Right lobe of liver (tissue), 6 donors: ENCODE measurements at places on chromosomes 4 and X.
A peak's percentile ranks its signal among the peaks of the same experiment; 100 is the strongest.

DNA sequence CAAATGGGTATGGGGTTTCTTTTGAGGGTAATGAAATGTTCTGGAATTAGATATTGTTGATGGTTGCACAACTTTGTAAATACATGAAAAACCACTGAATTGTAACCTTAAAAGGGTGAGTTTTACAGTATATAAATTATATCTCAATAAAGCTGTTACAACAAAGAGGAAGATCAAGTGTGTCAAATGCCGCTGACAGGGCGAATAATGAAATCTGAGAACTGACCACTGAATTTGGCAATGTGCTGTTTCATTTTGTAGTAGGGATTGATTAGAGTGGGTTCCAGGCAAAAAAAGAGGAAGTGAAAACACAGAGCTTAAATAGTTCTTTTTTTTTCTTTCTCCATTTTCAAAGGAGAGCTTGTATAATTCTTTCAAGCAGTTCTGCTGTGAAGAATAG lies 161.1 kb upstream of the NAP1L5 start:
- no peaks in the 10 kb centered on the region for H3K4me1 ChIP-seq
- H3K4me3 ChIP-seq, result no peak overlapping the region
- no peak overlapping the region for H3K27ac ChIP-seq

GRCh38 chr4:123234955-123235354 lies 161.6 kb upstream of the SPRY1 start:
- no peak overlapping the region for H3K4me3 ChIP-seq
- no peaks in the 10 kb centered on the region for H3K27me3 ChIP-seq
- no peak for DNase-seq
- H3K27ac ChIP-seq, result no peak overlapping the region
- H3K4me1 ChIP-seq, result no peaks in the 10 kb centered on the region

GRCh38 chrX:2627272-2627867 lies 63.7 kb upstream of the CD99 start:
- no peak overlapping the region for H3K27ac ChIP-seq
- H3K4me1 ChIP-seq, result no peaks in the 10 kb centered on the region
- H3K4me3 ChIP-seq, result no peak overlapping the region
- DNase-seq, result no peak
- no peaks in the 10 kb centered on the region for H3K36me3 ChIP-seq
- no peaks in the 10 kb centered on the region for H3K27me3 ChIP-seq

- DNase-seq, result no peak
- no peaks in the 10 kb centered on the region for H3K4me1 ChIP-seq
- H3K27me3 ChIP-seq, result no peaks in the 10 kb centered on the region
- no peaks in the 10 kb centered on the region for H3K36me3 ChIP-seq
- H3K4me3 ChIP-seq, result no peak overlapping the region
These were observed 13.9 kb downstream of the SLC2A9 start for GRCh38 chr4:10007436-10007740.

DNA sequence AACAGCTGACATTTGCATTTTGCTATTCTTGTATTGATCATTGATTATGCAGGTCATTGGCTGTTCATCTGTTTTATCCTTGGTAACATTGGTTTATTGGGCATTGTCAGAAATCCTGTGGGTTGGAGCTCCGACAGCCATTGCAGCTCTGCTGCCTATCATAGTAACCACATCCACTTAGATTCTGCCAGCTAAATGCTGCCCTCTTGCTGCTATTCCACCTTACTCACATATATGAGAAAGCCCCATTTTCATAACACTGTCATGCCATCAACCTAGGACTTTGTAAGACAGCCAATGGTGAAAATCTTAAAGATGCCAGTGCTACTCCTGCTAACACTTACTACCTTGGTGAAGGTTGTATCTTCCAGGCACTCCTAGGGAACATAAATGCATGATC lies 187.3 kb upstream of the CXCL13 start:
- no peak overlapping the region for H3K4me3 ChIP-seq
- H3K4me1 ChIP-seq, result no peaks in the 10 kb centered on the region
- no peak for DNase-seq
- H3K36me3 ChIP-seq, result no peaks in the 10 kb centered on the region
- no peaks in the 10 kb centered on the region for H3K27me3 ChIP-seq

GRCh38 chrX:44842550-44843317 lies 1.1 kb upstream of the DUSP21 start:
- no peak overlapping the region for H3K4me3 ChIP-seq
- H3K27me3 ChIP-seq, result no peaks in the 10 kb centered on the region
- no peaks in the 10 kb centered on the region for H3K4me1 ChIP-seq
- H3K36me3 ChIP-seq, result no peaks in the 10 kb centered on the region
- no peak overlapping the region for H3K27ac ChIP-seq

GRCh38 chr4:147056940-147057610 lies 111.4 kb upstream of the TTC29 start:
- no peak overlapping the region for H3K27ac ChIP-seq
- peak overlapping the region; percentile 22 for H3K4me3 ChIP-seq
- no peaks in the 10 kb centered on the region for H3K4me1 ChIP-seq

GRCh38 chrX:23514082-23514481 lies 153.2 kb upstream of the PRDX4 start:
- no peaks in the 10 kb centered on the region for H3K36me3 ChIP-seq
- H3K27me3 ChIP-seq, result no peaks in the 10 kb centered on the region
- H3K27ac ChIP-seq, result no peak overlapping the region
- H3K4me3 ChIP-seq, result no peak overlapping the region

DNA sequence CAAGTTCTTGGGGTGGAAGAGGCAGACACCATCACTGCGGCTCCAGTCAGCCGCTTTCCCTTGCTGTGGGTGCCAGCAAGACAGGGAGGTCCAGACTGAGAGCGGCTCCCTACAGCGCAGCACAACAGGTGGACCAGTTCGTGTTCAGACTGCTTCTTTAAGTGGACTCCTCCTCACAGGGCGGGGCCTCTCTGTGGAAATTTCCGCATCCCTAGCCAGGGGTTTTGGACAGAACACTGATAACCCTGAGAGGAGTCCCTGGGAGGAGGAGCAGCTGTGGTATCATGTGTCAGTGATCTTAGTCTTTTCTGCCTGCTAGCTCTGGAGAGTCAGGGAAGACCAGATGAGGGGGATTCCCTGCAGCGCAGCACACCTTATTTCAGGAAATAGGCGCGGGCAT lies 48.5 kb downstream of the MAGEC2 start:
- no peak for DNase-seq
- H3K27ac ChIP-seq, result no peak overlapping the region
- no peaks in the 10 kb centered on the region for H3K4me1 ChIP-seq

DNA sequence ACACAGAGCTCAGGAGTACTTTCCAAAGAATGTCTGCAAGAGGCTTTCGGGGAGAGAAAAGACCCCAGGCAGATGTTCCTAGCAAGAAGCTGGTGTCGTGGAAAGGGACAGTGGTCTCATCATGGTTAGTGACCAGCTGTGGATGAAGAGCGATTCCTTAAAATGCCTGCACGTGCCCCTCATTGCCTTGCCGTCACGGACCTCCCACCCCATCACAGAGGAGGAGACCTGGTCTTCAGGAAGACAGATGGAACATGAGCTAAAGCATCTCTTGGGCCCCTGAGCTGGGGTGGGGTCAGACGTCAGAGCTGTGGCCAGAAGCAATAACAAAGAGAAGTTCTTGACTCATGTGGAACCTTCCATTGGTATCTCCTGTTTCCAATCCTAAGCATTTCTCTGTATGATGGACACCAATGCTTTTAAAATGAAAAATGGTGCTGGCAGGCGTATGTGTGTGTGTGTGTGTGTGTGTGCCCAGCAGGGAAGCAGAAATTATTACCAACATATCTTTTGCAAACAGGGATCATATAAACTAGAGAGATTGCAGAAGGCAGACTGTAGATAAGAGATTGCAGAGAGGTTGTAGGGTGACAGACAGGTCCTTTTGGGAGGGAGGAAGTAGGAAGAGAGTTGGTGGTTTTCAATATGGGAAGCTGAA lies 25.2 kb upstream of the ASMTL start:
- no peak overlapping the region for H3K27ac ChIP-seq
- H3K27me3 ChIP-seq, result no peaks in the 10 kb centered on the region
- no peaks in the 10 kb centered on the region for H3K4me1 ChIP-seq
- peak; percentile 24 for DNase-seq

- H3K4me3 ChIP-seq, result no peak overlapping the region
- H3K4me1 ChIP-seq, result no peaks in the 10 kb centered on the region
- H3K36me3 ChIP-seq, result no peaks in the 10 kb centered on the region
- no peak overlapping the region for H3K27ac ChIP-seq
- no peak for DNase-seq
These were observed 345.9 kb downstream of the SLC7A11 start for GRCh38 chr4:137896221-137896737.

GRCh38 chr4:107977966-107978705 lies 11.6 kb upstream of the HADH start:
- no peaks in the 10 kb centered on the region for H3K4me1 ChIP-seq
- no peaks in the 10 kb centered on the region for H3K27me3 ChIP-seq
- peak overlapping the region; percentile 83 for H3K27ac ChIP-seq
- peak overlapping the region; percentile 9 for H3K4me3 ChIP-seq

DNA sequence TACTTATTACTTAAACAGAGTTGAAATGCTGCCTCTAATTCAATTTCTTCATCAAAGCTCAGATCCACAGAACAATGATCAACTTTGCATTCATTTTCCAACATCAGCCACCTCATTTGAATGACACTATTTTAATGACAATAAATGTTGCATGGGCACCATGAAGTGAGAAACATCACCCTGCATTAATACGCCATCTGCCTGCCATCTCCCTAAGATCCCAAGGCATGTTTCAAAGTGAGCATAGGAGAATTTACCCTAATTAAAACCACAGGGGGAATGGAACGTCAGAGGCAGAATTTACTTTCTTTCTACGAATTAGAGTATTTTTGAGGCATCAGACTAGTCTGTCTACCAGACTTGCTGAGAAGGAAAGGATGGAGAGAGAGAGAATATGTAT lies 32.7 kb downstream of the NEXMIF start:
- no peaks in the 10 kb centered on the region for H3K4me1 ChIP-seq
- no peak overlapping the region for H3K27ac ChIP-seq
- DNase-seq, result no peak
- H3K36me3 ChIP-seq, result no peaks in the 10 kb centered on the region
- no peaks in the 10 kb centered on the region for H3K27me3 ChIP-seq
- H3K4me3 ChIP-seq, result no peak overlapping the region

DNA sequence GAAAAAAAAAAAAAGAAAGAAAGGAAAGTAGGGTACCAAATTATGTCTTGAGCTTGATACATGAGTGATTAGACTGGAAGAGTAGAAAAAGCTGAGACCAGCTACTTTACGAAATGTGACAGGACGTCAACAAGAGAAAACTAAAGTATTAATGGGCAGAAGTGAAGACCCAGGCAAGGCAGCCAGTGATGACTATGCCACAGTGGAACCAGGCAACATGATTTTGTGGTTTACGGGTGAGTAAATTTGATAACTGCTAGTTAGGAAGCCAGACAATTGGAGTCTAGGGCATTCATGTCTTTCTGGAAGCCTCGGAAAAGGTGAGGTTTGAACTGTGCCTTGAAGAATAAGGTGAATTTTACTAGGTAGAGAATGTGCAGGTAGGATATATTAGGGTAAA lies 326.4 kb downstream of the TENM3 start:
- H3K4me1 ChIP-seq, result no peaks in the 10 kb centered on the region
- no peaks in the 10 kb centered on the region for H3K27me3 ChIP-seq
- no peak overlapping the region for H3K27ac ChIP-seq
- H3K36me3 ChIP-seq, result no peaks in the 10 kb centered on the region
- DNase-seq, result no peak
- H3K4me3 ChIP-seq, result no peak overlapping the region

DNA sequence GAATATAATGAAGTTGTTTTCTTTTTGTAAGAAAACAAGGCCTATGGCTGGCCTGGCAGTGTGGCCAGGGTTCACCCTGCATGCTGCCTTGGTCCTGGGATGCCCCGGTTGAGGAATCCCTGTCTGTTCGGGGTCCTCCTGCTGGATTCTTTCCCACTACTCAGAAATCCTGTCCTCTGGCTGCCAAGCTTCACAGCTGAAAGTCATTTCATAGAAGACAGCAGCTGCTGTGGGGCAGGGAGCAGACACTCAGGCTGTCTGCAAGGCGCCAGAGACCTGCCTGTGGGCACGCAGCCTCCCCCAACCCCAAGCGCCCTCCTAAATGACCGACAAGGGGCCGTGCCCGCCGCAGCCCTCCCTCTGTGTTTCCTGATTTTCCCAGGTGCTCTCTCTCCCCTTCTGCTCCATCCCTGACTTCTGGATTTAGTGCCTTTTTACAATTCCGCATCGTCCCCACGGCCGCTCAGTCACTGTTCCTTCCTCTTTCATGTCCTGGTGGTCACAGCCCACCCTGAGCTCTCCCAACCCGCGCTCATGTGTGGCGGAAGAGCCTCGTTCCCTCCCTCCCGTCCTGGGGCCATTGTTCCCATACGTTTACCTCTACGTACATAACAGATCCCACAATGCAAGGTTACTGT lies 27.5 kb downstream of the ZFYVE28 start:
- H3K4me3 ChIP-seq, result no peak overlapping the region
- no peak for DNase-seq
- no peak overlapping the region for H3K27ac ChIP-seq
- H3K4me1 ChIP-seq, result peaks cover 2% of the 10 kb centered on the region
- H3K27me3 ChIP-seq, result no peaks in the 10 kb centered on the region

- no peaks in the 10 kb centered on the region for H3K27me3 ChIP-seq
- H3K4me3 ChIP-seq, result no peak overlapping the region
- no peaks in the 10 kb centered on the region for H3K36me3 ChIP-seq
- no peaks in the 10 kb centered on the region for H3K4me1 ChIP-seq
- no peak overlapping the region for H3K27ac ChIP-seq
- no peak for DNase-seq
These were observed 135.1 kb downstream of the REPS2 start for GRCh38 chrX:17081511-17081910.
